ENCODE measurements at places on chromosomes 11 and 22.

- DNase-seq = no peak
Observed at GRCh38 chr11:67349036-67349435, 4.3 kb downstream of the POLD4 start.

DNA sequence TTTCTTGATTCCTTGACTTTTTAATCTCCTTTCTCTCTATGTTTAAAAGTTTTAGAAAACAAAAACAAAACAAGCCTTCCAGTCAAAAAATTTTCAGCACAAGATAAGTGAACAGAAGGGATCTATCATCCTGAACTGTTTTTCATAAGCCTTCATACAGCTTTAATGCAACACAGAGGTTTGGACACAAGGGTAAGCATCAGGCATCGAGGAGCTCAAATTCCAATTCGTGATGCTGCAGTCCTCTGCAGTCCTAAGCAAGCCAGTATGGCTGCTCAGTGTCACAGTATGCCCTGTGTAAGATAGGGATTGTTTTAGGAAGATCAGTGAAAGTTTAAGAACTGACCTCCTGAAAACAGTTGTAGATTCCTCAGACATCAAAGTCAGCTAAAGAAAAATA lies 740.9 kb downstream of the NTM start:
- no peak for DNase-seq

GRCh38 chr11:6682591-6682935 lies 577 bp downstream of the MRPL17 start:
- no peak for DNase-seq

DNA sequence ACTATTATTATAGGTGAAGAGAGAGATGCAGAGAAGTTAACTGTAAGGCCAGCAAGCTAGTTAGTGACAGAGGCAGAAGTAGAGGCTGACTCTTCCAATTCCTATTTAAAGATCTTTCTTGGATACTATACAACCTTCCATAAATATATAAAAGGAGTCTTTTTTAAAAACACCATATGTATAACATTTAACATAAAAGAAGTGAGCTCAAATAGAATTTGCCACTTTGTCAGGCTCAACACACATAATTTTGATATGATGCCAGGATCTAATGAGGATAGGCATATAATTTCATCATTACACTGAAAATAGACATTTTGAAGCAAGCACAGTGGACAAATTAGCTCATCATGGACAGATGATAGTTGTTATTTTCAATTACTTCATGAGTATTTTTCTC lies 64.1 kb upstream of the MPPED2 start:
- no peak for DNase-seq

GRCh38 chr11:42762348-42762747 lies 549.4 kb upstream of the API5 start:
- DNase-seq = no peak

DNA sequence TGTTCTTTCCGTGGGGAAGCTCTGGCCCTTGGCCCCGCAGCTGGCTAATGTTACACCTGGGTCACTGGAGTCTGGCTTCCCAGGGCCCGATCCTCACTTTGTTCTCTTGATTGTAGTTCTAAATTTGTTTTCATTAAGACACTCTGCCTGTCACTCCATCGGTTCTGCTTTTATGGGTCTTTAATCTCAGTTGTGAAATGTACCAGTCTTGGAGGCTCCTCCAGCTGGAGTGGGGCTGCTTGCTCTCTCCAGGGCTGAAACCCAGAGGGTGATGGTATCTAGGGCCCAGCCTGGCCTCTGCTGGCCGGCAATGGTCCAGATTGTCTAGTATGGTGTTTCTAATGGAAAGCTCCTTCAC lies 352.9 kb downstream of the TENM4 start:
- DNase-seq = no peak

DNA sequence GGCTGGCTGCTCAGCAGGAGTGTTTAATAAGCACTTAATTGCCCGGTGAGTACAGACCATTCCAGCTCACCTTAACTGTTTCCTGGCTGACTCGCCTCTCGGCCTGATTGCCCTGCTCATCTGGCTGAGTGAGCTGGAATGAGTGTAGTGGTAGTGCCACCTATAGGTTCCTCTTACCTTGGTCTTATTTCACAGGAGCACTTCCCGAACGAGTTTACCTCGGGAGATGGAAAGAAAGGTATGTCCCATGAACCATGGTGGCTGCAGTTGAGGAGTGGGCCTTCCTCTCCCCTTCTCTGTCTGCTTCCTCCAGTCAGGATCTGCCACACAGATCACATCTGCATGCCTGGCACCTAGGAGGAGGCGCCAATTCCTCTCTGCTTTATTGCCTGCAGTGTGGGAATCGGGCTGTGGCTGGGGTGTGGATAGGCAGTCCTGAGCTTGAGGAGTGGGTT lies 26.7 kb downstream of the UPB1 start:
- no peak for DNase-seq

GRCh38 chr22:43823353-43823908 lies 11.3 kb upstream of the EFCAB6 start:
- peak; percentile 63 for DNase-seq

- DNase-seq = no peak
Observed at GRCh38 chr11:117820071-117820470, 4.5 kb downstream of the FXYD2 start.

- DNase-seq = peak; percentile 74
Observed at GRCh38 chr22:34414467-34415440, 494.5 kb upstream of the LARGE1 start.

GRCh38 chr11:108906826-108907225 lies 242.0 kb downstream of the DDX10 start:
- no peak for DNase-seq

DNA sequence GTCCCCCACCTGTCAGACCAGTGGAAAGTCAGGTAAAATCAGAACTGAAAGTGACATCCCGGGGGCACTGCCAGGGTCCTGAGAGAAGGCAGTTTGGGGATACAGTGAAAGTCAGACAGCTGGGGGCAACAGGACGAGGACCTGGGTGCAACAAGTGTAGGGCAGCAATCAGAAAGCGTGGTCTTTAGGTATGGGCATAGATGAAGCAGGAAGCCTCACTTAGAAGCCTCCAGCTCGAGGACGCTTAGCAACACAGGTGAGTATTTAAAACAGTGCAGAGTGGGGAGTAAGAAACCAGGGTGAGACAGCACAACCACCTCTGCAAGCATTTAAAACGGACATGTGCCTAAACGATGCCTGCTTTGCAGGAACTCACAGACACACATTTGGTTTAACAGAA lies 64.6 kb upstream of the POU2AF1 start:
- no peak for DNase-seq

DNA sequence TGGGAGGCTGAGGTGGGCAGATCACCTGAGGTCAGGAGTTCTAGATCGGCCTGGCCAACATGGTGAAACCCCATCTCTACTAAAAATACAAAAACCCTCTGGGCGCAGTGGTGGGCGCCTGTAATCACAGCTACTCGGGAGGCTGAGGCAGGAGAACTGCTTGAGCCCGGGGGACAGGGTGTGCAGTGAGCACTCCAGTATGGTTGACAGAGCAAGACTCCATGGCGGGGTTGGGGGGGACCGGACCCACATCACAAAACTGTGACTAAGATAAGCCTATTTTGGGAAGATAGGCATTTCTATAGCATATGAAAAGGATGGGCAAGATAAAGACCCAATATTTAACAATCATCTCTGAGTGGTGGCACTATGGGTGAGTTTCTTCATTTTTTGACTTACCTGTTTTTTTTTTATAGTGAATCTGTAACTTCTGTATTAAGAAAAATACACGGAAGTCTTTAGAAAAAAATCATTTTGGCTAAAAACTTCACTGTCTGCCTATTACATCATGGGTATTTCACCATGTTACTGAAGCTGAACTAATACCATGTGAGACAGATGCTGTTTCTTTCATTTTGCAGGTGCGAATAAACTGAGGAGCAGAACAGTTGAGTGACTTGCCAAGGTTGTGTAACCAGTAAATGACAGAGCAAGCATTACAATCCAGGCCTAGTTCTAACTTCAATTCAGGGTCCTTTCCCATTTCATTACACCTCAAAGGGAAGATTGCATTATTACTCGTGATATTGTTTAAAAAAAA lies 2.5 kb downstream of the CELF1 start:
- no peak for DNase-seq

DNA sequence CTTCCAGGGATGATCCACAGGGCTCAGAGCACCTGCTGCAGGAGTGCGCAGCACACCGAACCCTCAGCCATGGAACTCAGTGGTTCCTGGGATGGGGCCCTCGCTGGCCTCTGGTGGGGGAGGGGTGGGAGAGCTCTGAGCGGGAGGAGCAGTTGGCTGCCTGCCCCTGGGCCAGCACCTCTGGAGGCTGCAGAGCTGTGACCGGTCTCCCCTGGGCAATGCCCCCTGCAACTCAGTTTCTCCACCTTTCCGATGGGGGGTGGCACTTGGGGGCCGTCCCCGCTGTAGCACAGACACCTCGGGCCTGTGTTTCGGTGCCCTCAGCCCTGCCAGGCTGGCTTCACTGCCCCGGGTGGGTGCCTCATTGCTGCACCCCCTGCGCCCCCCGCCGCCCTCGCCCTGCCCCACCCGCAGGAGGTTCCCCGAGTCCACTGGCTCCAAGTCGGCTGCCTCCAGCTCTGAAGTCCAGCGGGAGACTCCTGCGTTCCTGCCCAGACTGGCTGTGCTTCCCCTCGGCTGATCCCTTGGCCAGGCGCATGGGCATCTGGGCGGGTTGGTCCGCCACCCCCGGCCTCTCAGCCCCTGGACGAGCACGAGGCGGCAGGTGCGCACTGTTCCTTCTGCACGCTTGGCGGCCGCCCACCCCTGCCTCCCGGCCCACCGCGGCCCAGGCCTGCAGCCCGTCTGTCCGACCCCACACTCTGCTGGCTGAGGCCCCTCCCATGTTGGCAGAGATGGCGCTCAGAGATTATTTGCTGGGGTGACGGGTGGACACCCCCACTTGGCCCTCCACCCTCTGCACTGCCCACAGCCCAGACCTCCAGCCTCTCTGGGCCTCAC lies 1.8 kb downstream of the MUC6 start:
- DNase-seq = no peak
